ENCODE measurements at places on chromosomes 6 and 20.

DNA sequence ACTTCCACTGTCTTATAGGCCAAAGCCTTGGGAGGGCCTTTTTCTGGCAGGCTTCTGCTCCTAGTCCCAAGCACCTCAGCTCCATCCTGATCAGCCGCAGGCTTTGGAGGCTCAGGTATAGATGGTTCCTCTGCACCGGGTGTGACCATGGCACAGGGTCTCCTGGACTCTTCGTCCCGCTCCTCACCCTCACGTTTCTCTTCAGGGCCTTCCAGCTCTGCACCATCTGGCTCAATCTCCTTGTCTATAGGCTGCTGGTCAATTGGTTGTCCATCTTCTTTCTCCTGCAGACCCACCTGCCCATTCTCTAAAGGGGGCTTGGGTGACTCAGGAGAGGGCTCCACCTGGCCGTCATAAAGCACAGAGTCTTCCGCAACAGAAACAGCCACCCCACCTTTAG is 37.0 kb downstream of the BFSP1 start:
- no peak for DNase-seq

DNA sequence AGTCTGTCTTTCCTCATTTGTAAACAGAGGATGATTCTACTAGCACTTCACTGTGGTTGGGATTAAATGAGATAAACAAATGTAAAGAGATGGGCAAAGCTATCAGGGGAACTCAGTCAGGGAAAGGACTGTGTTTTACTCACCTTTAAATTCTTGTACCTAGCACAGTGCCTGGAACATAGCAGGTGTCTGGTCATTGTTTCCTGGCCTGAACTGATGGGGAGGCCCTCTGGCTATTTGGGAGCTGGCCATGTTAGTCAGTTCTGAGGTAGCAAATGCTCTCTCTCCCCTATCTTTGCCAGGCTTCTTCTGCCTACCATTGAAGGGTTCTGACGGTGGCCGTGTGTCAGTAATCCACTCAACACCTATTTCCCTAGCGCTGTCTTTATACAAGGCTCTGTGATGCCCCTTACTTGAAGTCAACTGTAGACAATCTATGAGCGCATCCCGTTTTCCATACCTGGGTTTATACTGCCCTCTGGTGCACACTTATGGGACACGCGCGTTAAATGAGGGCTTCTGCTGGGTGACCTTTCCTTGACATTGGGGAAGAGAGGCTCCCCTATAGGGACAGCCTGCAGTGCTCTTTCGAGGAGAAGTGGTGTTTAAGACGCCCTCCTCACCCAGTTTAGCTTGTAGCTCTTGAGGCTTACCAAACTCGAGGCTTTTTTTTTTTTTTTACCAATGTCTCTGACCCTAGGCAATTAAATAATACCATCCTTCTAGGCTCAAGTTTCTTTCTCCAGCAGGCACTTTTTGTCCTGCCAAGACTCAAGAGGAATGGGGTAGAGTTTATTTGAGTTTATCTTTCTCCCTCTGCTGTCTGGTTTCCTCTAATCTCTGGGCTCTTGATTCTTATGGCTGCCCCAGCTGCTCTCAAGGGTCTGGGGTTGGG is 4.0 kb upstream of the SPATS1 start:
- peak; percentile 74 for DNase-seq

GRCh38 chr6:139584599-139584998 is 210.2 kb upstream of the CITED2 start:
- no peak for DNase-seq

DNA sequence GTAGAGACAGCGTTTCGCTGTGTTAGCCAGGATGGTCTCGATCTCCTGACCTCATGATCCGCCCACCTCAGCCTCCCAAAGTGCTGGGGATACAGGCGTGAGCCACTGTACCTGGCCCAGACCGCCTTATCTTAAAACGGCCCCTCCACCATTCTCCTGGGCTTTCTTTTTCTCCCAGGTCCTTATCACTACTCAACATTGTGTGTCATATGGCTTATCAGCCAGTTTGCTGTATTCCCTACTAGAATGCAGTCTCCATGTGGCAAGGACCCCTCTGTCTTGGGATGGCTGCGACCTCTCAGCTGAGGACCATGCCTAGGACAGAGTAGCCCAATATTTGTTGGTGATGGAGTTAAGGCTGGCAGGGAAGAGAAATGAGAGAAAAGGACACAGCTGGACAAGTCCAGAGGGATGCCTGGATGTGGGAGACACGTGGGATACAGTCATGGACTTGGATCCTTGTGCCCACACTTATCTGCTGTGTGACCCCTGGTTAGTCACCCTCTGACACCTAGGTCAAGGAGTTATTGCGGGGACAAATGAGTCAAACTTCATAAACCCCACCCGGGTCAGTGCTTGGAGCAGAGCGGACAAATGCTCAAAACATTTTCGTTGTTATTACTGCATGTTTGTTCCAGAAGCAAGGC is 24.0 kb downstream of the ADA start:
- DNase-seq, result no peak

- DNase-seq, result no peak
These were observed 188.6 kb downstream of the PRL start for GRCh38 chr6:22108199-22108598.

Measured in HEK293T (cell line).